ENCODE measurements at places on chromosomes 3 and 15.

- DNase-seq = no peak
These were observed 235.5 kb upstream of the THRB start for GRCh38 chr3:24730173-24730572.

DNA sequence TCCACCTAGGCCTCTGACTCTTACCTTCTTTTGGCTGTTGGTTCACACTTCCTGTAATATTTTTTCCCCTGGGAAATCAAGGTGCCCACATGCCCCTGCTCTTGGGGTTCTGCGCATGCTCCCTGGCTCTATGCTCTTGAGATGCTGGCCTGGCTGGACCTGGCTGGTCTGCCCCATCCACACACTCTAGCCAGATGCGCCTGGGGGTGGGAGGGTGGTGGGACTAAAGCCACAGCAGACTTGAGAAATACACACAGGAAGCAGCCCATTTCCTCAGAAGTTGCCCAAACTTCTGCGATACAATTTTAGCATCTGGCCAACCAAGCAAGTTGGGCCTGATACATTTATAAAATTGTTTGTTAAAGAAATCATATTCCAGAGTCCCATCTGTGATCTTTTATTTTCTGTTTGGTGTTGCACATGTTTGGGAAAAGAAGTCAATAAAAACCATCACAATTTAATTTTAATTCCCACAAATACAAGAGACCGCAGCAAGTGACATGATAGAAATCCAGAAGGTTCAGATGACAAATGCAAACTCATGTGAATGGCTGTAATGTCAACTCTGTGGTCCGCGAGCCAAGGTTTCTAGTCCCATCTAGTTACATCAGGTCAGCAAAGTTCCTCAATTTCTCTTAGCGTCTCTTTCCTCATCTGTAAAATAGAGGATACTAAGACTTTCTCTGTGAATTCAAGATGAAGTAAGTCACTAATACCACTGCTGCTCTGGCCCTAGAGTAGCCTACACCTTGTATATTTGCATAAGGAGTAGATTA, 55.9 kb upstream of the MEF2A start:
- DNase-seq = no peak

- DNase-seq = no peak
These were observed 68.0 kb downstream of the SLTM start for GRCh38 chr15:58865425-58865880.

DNA sequence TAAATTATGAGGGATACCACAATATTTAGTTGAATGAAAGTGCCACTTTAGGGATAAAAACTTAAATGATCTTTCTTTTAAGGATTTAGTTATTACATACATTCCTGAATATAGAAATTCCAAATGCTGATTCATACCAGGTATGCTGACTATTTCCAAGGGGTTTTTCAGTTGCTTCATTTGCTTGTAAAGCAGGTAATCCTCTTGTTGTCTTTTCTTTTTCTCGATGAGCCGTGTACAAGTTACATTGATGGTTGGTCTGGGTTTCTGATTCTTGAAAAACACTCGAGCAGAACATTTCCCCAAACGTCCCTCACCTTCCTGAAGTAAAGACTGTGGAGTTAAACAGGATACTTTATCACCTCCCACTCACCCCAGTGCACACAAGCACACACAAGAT, 21.7 kb downstream of the RARRES1 start:
- no peak for DNase-seq

- no peak for DNase-seq
These were observed 134.4 kb downstream of the RSRC1 start for GRCh38 chr3:158244274-158244673.

DNA sequence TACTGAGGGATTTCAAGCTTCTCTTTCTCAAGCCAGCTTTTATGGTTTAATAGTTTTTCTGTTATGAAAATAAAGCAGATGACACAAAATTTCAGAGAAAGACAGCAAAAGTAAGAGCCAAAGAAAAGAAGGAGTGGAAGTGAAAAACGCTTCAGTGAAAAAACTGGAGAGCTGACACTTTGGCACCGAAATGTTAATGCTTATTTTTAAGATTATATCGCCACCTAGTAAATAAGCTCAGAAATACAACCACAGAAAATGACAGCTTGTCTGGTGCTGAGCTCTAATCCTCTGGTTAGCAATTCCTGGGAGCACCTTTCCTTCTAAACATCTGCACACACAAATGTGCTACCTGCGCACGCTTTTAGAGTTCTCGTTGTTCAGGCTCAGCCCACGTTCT, 101.6 kb downstream of the ZPLD1 start:
- DNase-seq = no peak

DNA sequence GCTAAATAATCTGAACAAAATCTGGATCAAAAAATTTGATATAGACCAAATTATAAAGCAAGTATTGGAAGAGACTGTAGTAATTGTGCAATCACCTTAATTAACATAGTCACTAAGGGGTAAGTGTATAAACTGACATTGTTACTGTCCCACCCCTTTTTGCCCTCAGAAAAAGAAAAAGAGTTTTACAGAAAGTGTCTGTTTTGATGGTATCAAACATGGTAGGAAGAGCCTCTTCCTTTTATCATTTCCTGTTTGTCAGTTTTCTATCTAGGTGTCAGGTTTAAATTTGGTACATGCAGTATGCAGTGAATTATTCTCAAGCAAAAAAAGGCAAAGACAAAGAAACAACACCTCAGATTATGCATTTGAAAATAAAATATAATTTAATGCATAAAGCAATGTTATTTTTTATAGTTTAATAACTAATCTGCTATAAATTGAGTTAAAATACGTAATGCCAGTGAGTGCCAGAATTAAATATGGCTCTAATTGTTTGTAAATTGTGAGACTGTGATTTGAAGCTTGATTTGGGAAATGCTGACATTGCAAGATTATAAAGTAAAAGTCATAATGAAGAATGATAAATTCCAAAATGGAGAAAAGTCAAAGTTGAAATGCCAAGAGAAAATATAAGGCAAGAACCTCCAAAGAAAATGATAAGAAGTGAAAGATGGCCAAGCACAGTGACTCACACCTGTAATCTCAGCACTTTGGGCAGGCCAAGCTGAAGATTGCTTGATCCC, 30.3 kb upstream of the CMC1 start:
- no peak for DNase-seq

DNA sequence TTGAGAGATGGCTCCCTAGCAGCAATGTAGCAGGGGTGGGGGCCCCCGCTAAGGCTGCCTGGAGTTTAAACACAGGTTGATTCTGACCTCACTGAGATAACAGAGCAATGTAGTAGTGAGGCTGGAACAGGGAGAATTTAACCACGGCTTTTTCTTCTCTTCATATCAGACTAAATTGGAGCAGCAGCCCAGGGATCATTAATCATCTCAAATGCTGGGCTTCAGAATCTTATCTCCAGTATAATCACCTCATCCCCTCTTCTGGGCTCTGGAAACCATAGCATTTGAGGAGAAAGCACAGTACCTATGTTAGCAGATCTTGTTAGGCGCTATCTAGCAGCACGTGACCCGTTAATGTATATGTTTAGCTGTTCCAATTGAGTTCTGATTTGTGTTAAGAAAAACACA, 25.4 kb upstream of the DET1 start:
- DNase-seq = no peak

DNA sequence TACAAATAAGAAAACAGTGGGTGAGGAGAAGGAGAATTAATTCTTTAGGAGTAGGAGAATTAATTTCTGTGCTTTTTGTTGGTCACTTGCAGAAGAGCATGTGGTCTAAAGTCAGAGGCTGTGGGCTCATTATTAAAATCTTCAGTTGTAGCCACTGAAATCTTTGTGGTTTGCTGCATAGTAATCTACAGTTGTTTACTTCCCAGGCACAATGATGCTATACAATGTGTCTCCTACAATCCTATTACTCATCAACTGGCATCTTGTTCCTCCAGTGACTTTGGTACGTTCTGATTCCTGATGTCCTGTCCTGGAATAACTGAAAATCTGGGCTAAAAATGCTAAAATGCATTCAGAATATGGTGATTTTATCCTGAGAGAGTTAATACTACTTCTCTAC, 21.0 kb downstream of the IFT122 start:
- DNase-seq = no peak

GRCh38 chr15:74865316-74865715, 7.8 kb downstream of the SCAMP2 start:
- DNase-seq = no peak
